Activated naive CD8-positive, alpha-beta T cell treated with anti-CD3 and anti-CD28 coated beads, Interleukin-2, amount 10 ng/mL, durations not matched to agents 7 days and 5 days (primary cell): ENCODE measurements at places on chromosomes 6 and 20. TPM values are rescaled to one million over a fixed set of nuclear protein-coding genes. Genes with fewer than 3 reads are reported as not detected.

- no peak for DNase-seq
Observed at GRCh38 chr6:27862396-27863066, 49.7 kb downstream of the OR2B2 start.

DNA sequence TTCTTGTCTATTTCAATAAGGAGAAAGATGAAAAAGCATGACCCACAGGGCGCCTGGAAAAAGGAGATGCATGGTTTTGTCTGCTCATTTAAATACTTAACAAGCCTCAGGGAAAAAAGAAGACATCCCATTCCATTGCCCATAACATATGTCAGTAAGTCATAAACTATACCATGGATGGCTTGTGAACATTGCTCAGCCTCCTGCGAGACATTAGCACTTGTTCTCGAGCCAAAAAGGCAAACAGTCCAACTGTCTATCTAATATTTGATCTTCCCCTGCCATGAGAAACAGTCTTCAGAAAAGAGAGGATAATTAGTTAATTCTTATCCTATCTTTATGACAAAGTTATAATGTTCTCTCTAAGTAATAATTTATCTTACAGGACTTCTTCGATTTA lies 527.4 kb downstream of the HACE1 start:
- DNase-seq, result no peak

GRCh38 chr6:93962566-93962965 lies 543.2 kb upstream of the EPHA7 start:
- DNase-seq, result no peak

- peak; percentile 95 for DNase-seq
Observed at GRCh38 chr6:37819177-37819801, at the start of gene ZFAND3. Gene ZFAND3, plus strand, starts transcription at chr6:37819727. Its CDS starts 219 bp downstream, at chr6:37819946.

REV3L gene
- total RNA-seq, result 20.1 TPM

RSPH9 gene
- not detected for total RNA-seq
